Naive thymus-derived CD4-positive, alpha-beta T cell (primary cell): ENCODE measurements at places on chromosomes 1 and 21. TPM values are rescaled to one million over a fixed set of nuclear protein-coding genes. Genes with fewer than 3 reads are reported as not detected.

BNIPL gene
- 9.4 TPM for total RNA-seq

TRPM2 gene
- total RNA-seq = 5.3 TPM

CRYAA gene
- not detected for total RNA-seq

SPATA17 gene
- not detected for total RNA-seq

DNA sequence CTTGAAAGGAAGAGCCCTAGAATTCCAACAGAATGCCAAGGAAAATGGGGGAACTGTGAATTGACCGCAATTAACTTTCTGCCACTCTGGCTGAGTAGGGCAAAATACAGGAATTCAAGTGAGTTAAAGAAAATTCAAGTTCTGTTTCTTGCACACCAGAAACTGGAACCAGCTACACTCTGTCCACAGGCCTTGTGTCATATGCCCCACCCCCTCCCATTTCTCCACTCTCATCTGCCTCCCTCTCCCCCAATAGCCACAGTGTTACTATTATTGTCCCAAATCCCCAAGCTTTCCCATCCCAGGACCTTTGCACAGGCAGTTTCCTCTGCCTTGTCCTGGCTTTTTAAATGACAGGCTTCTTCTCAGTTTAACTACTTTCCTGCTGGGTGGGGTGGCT lies 4.3 kb upstream of the STK40 start:
- DNase-seq = no peak

DNA sequence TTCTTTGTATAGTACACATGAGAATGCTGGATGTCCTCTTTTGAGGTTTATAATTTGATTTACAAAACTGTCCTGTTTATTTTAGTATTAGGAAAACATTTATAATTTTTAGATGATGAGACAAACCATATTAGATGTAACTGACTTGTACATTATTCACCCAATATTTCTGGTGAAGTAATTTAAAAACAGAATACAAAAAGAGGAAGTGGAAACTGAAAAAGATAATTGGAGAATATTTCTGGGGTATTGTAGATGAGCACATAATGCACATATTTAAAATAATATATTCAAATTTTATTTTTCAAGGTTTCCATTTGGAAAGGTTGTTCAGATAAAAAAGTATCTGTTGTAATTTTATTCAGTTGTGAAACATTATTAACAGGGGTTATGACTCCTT lies 40.7 kb downstream of the XPR1 start:
- DNase-seq = no peak

DNA sequence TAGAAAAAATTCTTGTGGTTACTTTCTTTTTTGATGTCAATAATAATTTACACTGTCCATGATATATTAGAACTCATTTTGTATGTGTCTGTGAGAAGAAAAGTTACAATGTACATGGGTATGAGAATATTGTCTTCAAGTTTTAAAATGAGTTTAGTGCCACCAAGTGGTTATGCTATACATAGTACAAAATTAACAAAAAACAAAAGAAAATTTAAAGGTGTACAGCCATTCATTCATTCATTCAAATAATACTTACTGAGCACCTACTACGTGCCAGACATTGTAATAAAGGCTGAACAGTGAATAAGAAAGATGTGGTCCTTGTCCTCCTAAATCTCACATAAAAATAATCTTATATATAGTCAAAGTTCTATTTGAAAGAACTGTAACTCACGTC lies 27.7 kb downstream of the UCHL5 start:
- no peak for DNase-seq

GRCh38 chr1:184759112-184759511 lies 4.5 kb upstream of the EDEM3 start:
- DNase-seq = no peak

DNA sequence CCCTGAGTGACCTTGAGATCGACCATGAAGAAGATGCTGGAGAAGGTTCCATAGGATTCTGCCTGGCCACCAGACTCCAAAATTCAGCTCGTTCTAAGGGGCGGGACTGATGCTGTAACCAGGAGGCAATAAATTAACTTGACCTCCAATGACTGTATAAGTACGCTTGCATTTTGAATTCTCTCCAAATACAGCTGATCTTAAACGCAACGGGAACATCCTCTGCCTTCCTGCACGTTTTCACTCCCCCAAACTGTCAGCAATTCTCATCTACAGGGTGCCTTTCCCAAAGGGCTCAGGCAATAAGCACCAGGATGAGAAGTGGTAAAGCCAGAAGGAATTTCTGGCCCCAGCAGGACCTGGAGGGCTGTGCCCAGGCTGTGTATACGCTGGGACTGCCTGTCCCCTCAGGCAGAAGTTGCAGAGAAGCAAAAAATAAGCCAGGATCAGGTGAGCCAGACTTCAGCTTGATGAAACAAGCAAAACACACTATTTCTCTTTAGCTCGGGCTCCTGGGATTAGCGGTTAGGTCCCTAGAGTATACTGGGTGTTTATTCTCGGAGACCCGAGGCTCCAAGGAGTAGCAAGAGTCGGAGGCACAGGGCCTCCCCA lies 124.8 kb downstream of the LRIG2 start:
- DNase-seq = no peak

GRCh38 chr1:221264848-221265247 lies 385.6 kb downstream of the HLX start:
- DNase-seq = no peak

DNA sequence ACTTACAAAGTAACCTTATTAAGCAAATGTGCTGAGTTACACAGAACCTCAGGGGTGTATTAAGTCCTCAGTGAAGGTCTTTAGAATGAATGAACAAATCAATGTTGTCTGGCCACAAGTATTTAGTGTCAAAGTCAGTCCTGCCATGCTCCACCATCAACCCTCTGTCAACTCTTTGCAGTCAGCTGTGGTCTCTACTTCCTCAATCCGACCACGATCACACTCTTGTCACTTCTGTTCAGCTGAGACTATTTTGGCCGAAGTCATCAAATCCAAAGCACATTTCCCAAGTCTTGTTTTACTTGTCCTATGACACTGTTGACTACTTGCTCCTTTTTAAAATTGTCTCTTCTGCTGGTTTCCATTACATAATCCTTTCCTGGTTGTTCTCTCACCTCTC lies 173.5 kb downstream of the ST6GALNAC5 start:
- DNase-seq = no peak

DNA sequence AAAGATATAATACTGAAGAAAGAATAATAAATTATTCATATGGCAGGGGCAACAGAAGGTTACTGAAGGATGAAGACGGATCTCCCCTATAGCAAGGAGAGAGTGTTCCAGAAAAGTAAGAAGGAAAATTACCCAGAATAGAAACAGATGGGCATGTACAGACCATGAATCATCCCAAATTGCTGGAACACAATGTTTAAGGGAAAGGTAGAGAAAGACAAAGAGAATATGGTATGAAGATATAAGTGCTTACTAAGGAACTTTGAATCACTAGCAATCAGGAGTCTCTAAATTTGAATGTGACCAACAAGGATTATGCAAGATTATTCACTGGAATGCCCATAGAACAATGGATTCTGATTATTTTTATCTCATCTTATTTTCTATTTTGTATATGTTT lies 375.4 kb downstream of the COL11A1 start:
- no peak for DNase-seq

DNA sequence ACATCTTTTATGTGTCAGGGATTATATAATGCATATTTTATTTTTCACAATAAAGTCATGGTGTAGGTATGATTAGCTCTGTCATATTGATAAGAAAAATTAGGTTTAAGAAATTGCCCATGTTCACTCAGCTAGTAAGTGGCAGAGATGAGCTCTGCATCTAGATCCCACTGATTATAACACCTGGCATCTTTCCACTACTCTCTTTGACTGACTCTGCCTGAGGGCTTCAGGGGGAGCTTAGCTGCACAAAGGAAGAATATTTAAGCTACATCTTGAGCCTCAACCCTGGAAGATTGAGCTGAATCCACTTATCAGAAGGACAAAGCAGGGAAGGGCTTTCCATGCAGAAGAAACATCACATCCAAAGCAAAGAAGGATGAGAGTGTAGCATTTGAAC lies 190.4 kb downstream of the MIS18A start:
- DNase-seq = no peak

DNA sequence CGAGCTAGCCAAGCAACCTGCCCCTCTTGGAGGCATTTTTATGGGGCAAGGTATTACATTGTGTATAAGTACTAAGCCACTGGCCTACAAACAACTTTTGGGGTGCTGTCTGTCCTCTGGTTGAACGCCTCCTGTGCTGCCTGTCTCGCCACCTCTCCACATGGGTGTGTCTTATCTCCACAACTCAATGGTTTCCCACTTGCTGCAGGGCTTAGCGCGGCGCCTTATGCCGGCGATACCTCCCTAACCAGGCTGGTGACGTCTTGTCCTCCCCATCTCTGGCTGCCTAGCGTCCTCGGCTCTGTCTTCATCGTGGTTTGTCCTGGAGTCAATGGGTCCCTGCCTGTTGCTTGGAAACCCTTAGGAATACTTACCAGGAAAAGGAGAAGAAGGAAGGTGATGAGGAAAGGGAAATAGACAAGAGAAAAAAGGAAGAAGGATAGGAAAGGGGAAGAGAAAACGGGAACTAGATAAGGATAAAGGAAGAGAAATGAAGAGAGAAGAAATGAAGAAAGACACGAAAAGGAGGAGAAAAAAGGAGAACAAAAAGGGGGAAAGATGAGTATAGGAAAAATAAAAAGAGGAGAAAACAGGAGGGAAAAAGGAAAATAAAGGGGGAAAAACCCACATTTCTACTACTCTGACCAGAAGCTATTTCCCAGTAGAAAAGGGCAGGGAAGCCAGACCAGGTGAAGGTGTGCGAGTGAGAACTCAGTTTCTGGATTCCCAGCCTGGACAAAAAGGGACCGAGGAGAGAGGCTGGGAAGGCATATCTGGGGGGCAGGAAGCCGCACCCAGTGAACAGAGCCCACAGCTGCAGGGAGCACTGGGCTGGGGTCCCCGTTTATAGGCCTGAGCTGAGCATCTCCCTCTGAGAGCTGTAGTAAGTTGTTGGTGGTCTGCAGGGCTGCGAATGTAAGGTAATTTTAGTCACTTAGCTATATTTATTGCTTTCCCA lies 86.2 kb downstream of the CLIC6 start:
- DNase-seq = no peak

GRCh38 chr1:175530183-175530582 lies 213.2 kb downstream of the TNR start:
- DNase-seq = no peak

DNA sequence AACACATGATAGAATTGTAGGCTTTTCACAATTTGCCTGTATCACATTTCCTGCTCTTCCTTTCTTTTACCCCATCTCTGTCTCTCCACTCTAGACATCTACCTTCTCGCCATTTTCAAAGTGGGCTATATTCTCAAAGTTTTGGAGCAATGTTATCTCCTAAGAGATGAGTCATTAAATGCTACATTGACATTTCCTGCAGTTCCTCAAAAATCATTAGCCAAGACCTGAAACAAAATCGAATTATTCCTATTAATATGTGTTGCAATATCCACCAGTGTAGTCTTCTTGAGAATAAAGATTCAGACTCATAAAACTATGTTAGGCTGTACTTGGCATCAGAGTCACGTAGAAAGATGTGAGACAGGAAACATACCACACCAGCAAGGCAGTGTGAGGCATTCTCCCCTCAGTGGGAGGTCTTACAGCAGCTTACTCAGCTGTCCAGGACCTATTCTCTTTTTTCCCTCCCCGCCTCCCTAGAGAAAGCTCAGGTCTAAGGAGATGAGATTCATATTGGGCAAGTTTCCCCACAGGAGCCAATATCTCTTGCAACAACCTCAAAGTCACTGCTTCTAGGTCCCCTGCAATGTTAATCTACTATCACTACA lies 38.8 kb downstream of the FRRS1 start:
- DNase-seq = no peak

GRCh38 chr1:230286166-230286889 lies 139.8 kb downstream of the PGBD5 start:
- no peak for DNase-seq

DNA sequence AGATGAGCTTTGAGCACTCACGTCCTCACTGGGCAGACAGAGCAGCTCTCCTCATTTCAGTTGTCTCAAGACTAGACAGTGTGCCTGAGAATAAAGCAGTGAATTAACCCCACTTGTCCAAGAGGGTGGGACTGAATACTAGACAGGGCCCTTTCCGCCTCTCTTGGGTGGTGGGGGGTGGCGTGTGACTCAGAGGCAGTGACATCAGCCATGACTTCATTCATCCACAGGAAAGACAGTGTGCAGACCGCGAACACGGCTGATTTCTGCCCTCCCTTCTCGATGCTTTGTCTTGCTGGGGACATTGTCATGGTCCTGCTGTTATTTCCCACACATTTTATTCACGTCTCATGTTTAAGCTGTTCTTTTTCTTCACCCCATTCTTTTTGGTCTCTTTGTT lies 64.9 kb downstream of the FGGY start:
- no peak for DNase-seq

DNA sequence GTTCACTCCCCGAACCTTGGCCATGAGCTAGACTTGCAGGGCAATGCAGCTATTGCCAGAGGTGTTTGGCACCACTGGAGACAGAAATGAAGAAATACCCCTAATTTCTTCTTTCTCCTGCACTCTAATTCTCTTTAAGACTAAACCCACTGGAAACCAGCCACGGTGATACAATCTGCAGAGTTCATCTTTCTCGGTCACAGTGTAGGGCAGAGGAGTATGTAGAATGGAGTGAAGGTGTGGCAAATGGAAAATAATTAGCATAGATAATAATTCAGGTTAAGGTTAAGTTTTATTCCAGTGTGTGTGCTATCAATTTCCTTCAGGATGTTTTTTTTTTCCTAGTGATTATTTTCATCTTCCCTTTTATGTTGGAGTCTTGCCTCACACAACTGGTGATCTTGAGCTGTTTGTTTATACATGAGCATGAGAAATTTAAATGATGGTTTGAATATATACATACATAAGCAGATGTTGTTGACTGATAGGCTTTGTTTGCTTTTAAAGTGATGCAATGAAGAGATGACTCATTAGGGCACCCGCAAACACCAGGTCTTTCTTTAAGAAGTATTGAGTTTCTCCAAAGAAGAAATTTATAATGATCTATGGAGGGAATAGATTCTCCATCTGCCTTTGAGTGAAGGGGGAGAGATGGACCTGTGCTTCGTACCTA lies 81.9 kb downstream of the SPATA17 start:
- DNase-seq = no peak

DNA sequence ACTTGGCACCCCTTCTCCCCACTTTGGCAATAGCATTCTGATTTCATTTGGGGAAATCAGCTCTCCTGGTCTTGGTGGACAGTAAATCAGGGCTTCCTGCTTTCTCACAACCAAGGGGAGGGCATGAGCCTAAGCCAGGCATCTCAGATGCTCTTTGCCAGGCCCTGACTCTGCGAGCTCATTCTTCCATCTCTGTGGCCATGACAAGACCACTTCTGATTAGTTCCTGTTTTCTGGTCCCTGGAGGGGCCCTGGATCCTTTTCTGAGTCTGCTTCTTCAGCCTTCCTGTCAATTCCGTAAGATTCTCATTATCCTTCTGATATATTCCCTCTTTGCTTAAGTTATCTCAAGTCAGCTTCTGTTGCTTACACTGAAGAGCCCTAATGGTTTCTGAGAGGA lies 210.4 kb downstream of the HIVEP3 start:
- DNase-seq = no peak
